Smooth muscle cell of the brain vasculature (primary cell): ENCODE measurements at places on chromosomes 3 and 15.

GRCh38 chr3:16051691-16052090, 122.8 kb upstream of the GALNT15 start:
- no peak for DNase-seq

DNA sequence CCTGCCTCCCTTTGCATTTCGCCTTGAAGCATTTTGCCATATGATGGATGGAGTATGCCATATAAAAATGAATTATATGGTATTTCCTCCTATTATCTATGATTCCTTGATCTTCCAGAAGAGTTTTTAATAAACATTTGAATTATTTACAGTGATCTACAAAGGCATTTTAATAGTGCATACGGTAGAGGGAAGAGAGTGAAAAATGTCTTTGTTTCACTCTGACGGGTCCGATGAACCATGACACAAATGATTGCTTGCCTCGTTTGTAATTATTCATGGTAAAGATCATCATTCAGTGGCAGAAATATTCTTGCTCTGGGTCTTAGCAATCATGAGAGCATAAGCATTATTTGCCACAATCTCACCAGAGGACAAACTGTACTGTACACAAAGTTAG, 1010.9 kb downstream of the NTRK3 start:
- DNase-seq, result no peak

DNA sequence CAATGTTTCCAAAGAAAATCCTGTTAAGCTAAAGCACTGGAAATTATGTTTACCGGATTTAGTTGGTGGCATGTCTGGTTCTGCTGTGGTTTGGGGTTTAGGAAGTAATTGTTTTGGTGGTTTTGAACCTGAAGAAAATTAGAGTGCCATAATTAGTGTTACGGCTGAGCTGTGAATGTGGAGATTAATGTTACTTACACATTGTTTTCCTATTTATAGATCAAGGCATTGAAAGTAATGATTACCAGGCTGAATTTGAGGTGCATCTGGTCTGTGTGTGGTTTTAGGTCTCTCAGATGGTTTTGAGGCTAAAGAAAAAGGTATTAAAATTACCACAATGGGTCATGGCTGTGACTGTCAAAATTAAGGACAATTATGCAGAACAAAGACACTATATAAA, 128.9 kb downstream of the TFG start:
- no peak for DNase-seq

- no peak for DNase-seq
These were observed 103.8 kb downstream of the NR1D2 start for GRCh38 chr3:24048843-24049242.

GRCh38 chr3:124887177-124887931, at the start of gene ITGB5:
Gene ITGB5, minus strand, starts transcription at chr3:124887365. Its CDS starts 365 bp downstream, at chr3:124887000.
- no peak for DNase-seq

DNA sequence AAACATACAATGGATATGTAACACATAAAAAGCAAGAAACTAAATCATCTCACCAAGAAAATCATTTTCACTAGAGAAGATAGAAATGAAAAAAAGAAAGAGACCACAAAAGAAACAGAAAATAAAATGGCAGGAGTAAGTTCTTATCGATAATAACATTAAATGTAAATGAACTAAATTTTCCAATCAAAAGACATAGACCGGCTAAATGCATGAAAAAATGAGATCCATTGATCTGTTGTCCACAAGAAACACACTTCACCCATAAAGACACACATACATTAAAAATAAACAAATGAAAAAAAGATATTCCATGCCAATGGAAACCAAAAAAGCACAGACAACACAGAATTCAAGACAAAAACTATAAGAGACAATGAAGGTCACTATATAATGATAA, 1771.9 kb downstream of the SI start:
- DNase-seq, result no peak

DNA sequence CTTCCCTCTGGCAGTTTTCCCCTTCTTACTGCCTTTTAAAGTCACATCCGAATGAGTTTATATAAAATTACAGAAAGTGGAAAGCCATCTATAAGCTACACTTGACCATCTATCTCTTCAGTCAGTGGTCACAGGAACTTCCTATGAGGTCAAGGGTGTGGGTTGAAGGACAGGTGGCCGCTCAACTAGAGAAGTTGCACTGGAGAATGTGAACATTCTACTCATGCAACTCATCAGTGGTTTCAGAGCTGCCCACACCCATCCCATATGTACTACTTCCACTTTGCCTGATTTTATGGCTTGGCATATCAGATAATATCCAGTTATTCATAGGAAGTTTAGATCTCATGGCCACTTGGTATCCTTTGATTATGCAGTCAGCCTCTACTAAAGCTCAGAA, 57.4 kb upstream of the TMEM158 start:
- DNase-seq, result no peak
